Stimulated activated CD4-positive, alpha-beta T cell treated with anti-CD3 and anti-CD28 coated beads, Interleukin-4, amount 100 ng/mL, for 48 hours (primary cell): ENCODE measurements at places on chromosomes 2 and 18.

- no peak for DNase-seq
Measured at GRCh38 chr2:1825046-1825445, 80.7 kb upstream of the PXDN start.

DNA sequence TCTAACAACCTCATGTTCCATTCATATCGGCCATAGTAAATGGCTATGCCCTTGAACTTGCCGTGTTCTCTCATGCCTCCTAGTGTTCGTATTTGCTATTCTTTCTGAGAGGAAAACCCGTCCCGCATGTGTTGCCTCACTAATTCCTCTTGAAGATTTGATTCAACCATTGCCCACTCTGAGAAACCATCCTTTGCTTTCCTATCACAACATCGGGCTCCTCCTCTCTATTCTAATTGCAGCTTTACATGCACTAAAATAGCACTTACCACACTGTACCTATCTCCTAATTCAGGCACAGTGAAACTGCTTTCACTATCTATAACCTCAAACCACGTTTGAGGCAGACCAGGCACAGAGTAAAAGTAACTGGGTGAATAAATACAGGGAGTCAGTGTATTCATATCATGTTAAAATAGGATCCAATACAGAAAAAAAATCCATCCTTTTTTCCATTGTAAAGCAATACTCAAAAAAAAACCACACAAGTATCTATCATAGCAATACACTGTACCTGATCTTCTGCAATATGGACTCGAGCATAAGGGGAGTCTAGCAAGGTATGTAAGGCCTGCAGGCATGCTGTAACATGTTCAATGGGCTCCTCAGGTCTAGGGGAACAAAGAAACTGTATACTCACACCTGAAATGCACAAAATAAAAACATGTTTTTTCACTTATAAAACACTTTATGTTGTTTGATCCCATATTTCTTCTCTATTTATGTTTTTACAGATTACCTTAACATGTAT lies 39.0 kb upstream of the STRN start:
- no peak for DNase-seq

GRCh38 chr18:30622104-30622503 lies 420.4 kb downstream of the DSC3 start:
- no peak for DNase-seq

DNA sequence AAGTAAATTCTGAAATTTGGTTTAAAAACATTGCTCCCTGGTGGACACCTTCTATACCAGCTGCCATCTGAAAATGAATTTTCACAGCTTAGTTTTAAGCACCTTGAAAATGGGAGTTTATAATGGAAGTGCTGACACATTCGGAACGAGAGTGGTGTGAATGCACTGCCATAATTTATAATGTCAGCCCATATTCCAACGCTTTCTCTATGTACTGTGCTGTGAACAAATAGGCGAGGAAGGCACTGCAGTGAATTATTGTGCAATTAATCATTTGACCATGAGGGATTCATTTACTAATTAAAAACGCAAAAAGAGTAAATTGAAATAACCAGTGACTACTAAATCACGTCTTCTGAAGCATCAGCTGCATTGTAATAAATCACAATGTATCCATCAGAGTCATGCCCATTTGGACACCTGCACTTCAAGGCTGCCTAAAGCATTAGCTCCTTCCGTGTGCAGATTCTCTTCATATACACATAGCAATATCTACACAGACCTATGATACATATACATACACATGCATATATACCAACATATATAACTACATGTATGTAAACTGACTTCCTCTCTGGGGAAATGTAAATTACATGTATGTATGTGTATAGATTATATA lies 699.8 kb downstream of the GALR1 start:
- no peak for DNase-seq

DNA sequence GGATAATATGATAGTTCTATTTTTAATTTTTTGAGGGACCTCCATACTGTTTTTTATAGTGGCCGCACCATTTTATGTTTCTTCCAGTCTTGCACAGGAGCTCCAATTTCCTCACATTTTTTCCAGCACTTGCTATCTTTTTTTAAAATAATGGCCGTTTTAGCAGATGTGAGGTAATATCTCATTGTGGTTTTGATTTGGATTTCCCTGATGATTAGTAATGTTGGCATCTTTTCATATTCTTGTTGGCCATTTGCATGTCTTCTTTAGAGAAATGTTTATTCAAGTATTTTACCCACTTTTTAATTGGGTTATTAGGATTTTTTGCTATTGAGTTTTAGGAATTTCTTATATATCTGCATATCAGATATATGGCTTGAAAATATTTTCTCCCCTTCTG lies 29.9 kb upstream of the NAPG start:
- no peak for DNase-seq

- DNase-seq = peak; percentile 84
Measured at GRCh38 chr2:135985826-135986393, 484 bp upstream of the DARS1 start.

DNA sequence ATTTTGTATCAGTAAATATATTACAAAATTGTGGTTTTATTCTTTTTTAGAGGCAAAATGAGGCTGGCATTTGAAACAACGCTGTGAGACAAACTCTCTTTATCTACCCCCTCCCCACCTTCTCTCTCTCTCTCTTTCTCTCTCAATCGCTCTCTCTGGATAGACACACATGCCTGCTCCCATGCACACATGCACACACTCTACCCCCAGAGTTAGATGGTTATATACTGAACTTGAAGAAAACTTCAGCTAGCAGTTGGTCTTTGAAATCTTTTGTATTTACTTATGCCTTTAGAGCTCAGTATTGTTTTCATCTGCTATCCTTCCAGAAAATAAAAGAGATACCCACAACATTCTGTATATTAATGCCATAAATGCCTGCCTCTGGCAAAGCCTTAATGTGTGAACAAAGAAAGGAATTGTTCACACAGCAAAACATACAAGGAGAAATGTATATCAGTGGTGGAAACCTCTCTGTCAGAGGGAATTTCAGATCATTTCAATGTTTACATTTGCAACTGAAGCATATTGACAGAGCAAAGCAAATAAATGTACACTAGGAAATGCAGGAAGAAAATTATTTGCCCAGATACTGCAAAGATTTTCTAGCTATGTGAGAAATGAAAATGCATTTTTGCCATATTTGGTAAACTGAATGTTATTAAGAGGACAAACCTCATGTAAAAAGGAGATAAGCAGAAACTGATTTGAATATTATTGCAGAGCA lies 217.0 kb upstream of the UBE2E3 start:
- no peak for DNase-seq

- DNase-seq = no peak
Measured at GRCh38 chr2:66571918-66572317, 137.0 kb downstream of the MEIS1 start.

- DNase-seq = no peak
Measured at GRCh38 chr2:206379886-206380285, 63.4 kb upstream of the ADAM23 start.

DNA sequence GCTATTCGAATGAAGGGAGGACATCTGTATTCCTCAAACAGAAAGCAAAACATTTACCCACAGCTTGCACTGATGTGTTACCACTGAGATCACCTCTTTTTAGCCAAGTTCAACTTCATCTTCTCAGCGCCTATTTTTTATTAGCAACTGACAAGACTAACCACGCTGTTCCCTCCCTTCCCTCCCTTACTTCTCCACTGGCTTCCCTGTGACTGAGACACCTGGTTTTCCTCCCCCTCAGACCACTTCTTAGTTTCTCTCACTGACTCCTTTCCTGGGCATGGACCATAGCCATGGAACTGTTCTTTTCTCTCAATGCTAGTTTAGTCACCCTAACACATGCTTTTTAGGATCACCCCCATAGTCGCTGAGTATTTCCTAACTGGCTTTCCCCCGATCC lies 3.3 kb downstream of the L3MBTL4 start:
- DNase-seq = no peak

GRCh38 chr2:25161055-25161781 lies 7.2 kb downstream of the POMC start:
- DNase-seq = peak; percentile 70

- DNase-seq = no peak
Measured at GRCh38 chr2:172673056-172673683, 62.5 kb upstream of the RAPGEF4 start.

DNA sequence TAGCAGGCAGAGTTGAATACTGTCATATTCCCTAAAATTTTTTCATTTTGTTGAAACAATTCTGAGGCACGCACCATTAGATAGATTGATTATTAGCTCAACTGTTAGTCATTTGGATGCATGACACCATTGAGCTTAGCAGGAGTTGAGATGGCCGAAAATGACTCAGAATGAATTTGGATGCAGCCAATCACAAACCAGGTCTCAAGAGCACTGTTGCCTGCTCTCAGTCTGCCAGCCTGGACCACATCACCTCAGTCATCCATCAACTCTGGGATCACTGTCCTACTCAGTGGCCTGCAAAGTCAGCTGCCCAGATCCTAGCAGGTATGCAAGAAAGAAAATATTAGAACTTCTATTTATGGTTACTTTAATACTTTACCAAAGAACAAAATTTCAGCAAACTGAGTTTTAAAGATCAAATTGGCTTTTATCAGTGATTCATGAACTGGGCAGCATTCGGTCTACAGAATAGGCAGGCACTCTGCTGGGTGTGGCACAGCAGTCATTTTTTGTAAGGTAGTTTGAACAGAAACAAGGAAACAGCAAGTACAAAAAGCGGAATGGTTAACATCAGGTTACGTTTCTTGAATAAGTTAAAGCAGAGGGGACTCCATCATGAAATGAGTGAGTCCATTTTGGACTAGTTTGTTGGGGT lies 152.7 kb upstream of the ARHGAP28 start:
- no peak for DNase-seq

- DNase-seq = peak; percentile 28
Measured at GRCh38 chr2:26352892-26353291, 6.3 kb upstream of the ADGRF3 start.

DNA sequence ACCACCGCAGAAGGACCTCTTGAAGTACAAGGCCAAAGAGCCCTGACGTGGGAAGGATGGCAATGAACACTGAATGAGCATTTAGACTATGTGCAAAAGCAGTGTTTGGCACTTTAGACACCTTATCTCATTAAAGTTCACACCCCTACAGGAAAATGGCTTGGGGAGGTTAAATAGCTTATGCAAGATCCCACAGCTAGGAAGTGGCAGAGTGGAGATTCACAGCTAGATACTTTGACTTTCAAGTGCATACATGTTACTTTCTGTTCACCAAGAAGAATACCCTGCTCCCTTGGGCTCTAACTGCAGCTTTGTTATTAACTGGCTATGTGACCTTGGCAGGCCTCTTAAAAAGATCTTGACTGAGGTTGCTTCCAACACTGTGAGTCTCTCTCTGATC lies 58.2 kb downstream of the ICOS start:
- DNase-seq = no peak

GRCh38 chr2:23656597-23656973 lies 270.3 kb downstream of the ATAD2B start:
- DNase-seq = no peak

DNA sequence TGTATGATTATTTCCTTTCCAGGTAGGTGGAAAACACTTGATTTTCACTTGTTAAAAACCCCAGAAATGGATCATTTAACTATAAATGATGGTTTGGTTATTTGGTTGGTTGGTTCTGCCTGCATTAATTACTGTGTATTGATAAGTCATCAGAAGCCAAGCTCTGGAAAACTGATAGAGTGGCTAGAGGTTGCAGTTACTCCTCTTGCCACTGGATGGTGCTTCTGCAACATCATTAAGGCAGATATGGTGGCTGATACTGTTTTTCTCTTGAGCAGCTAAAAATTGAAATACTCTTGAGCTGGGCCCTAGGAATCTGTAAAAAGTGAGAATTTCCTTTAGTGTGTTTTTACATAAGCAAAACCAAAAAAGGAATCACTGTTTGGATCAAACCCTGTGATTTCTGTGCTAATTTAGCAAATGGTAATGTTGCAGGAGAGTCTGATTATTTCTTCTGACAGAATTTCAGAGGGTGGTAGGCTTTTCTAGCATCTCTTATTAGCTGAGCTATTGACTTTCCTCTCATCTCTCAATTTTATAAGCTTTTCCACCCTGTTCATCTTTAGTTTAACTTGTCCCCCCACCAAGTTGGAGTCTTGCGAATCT lies 54.3 kb downstream of the RAB10 start:
- no peak for DNase-seq

GRCh38 chr2:200428961-200429665 lies 80.8 kb downstream of the KCTD18 start:
- DNase-seq = no peak

GRCh38 chr18:24968238-24968775 lies 383.7 kb downstream of the ZNF521 start:
- DNase-seq = no peak

DNA sequence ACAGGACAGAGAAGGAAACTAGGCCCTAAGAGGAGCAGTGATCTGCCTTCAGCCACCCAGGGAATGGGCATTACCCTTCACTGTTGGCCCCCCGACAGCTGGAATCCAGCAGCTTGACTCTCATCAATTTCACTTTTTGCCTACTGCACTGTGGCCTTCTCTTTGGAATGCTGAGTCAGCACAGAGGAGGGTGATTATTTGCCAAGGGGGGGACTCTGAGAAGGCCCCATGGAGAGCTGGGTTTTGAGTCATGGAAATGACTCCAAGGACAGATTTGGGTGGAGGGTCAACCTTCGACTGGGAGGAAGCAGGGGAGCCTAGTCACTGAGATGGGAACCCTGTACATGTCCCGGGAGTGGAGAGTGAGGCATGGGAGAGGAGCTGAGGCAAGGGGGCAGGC lies 38.1 kb upstream of the NTSR2 start:
- DNase-seq = no peak

DNA sequence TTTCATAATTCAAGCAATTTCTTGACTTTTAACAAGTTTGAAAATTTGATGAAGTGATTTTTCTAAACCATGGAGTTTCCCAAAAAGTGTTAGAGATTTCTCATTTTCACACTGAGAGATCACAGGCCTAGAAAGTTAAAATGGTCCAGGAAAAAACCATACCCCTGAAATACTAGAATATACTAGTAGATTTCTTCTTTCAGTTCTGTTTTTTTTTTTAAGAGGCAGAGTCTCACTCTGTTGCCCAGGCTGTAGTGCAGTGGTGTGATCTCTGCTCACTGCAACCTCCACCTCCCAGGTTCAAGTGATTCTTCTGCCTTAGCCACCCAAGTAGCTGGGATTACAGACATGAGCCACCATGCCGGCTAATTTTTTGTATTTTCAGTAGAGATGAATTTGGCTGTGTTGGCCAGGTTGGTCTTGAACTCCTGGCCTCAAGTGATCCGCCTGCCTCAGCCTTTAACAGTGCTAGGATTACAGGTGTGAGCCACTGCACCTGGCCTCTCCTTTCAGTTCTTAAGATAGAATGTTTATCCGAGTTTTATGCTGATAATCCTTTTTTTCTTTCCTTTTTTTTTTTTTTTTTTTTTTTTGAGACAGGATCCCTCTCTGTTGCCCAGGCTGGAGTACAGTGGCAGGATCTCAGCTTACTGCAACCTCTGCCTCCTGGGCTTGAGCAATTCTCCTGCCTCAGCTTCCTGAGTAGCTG lies 14.4 kb downstream of the MTHFD2 start:
- no peak for DNase-seq

- no peak for DNase-seq
Measured at GRCh38 chr2:103859238-103859637, 994.7 kb upstream of the POU3F3 start.

GRCh38 chr2:26630669-26631360 lies 10.4 kb downstream of the CIB4 start:
- no peak for DNase-seq

- DNase-seq = no peak
Measured at GRCh38 chr2:199734651-199735050, 116.3 kb downstream of the FTCDNL1 start.
